ENCODE measurements at places on chromosomes 2 and 18.

DNA sequence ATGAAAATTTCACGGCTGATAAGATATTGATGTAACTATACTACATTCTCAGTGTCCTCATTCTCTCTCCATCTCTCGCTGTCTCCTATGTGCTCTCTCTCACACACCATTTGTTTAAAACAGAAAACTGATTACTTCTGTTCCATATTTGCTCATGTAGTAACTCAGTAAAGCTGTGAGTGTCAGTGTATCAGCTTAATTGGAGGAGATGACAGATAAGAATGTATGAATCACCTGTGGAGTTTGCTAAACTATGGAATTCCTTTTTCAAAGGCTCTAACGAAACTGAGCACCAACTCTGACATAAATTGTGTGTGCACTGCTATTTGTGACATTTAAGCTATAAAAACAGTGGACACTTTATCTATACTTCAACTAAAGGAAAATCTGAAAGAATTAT lies 1080.0 kb downstream of the DSC3 start:
- H3K4me1 ChIP-seq, result no peaks in the 10 kb centered on the region
- H3K27me3 ChIP-seq, result no peaks in the 10 kb centered on the region
- DNase-seq, result no peak
- no peaks in the 10 kb centered on the region for H3K36me3 ChIP-seq
- no peak overlapping the region for H3K27ac ChIP-seq

GRCh38 chr2:209322041-209322440 lies 101.8 kb upstream of the MAP2 start:
- no peak for DNase-seq
- no peaks in the 10 kb centered on the region for H3K36me3 ChIP-seq
- no peaks in the 10 kb centered on the region for H3K27me3 ChIP-seq
- no peak overlapping the region for H3K27ac ChIP-seq
- no peak overlapping the region for H3K4me3 ChIP-seq

GRCh38 chr2:150100336-150100735 lies 387.1 kb downstream of the RND3 start:
- H3K27me3 ChIP-seq, result no peaks in the 10 kb centered on the region
- H3K36me3 ChIP-seq, result no peaks in the 10 kb centered on the region
- no peak overlapping the region for H3K4me3 ChIP-seq

DNA sequence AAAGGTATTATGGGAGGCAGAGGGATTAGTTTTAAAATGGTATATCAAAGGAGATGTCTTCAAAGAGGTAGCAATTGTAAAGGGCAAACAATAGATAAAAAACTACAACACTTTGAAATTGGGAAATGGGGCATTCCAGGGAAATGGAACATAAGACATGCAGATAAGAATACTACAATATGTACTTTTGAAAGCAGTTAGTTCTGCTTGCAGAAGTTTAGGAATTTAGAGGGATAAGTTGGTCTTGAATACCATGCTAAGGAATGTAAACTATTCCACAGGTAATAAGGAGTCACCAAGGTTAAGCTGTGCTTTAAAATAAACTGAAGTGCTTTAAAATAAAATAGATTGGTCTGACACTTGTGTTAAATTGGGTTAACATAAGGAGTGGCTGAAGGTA lies 571.7 kb upstream of the ACVR2A start:
- H3K4me3 ChIP-seq, result no peak overlapping the region
- H3K27me3 ChIP-seq, result no peaks in the 10 kb centered on the region
- H3K4me1 ChIP-seq, result no peaks in the 10 kb centered on the region
- no peak overlapping the region for H3K27ac ChIP-seq
- no peaks in the 10 kb centered on the region for H3K36me3 ChIP-seq

DNA sequence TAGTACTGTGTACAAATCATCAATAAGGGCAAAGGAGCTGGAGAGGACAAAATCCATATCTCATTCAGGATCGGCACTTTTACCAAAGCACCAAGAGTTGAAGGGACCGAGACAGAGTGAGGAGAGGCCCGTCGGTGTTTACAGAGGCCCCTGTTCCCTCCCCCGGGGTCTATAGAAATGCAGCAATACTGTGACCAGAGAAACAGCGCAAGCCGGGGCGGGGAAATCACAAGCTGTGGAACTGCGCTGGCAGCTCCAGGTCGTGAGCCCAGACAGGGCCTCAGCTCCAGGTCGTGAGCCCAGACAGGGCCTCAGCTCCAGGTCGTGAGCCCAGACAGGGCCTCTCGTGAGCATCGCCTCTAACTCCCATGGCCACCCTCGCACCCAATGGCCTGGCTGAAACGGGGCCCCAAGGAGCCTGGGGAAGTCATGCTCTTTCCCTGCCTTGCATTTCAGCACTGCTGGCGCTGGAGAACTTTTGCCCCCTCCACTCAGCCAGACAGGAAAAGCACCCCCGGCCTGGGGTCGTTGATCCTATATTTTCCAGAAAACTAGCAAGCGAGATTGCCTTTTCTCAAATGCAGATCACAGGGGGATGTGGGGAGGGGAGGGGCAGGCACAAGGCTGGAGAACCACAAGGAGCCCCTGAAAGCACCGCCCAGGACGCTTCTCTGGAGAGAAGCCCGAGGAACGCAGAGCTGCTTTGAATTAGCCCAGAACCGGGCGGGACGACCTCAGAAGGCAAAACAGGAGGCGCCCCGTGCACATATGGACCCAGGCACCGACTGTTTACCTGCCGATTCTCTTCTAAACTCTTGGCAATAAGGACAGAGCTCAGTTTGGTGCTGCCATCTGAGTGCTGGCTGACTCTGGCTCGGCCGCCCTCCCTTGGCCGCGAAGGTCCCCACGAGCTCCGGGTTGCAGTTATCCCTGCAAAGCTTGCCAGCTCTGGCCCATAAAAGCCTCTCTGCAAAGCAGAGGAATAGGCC lies 223.7 kb downstream of the ACKR3 start:
- DNase-seq, result no peak
- no peaks in the 10 kb centered on the region for H3K36me3 ChIP-seq

- no peaks in the 10 kb centered on the region for H3K4me1 ChIP-seq
- no peak overlapping the region for H3K27ac ChIP-seq
- DNase-seq, result no peak
- H3K27me3 ChIP-seq, result no peaks in the 10 kb centered on the region
Measured at GRCh38 chr2:26432859-26433258, 31.1 kb downstream of the DRC1 start.

GRCh38 chr2:207930747-207931146 lies 94.6 kb downstream of the PLEKHM3 start:
- peaks cover 5% of the 10 kb centered on the region for H3K36me3 ChIP-seq
- H3K4me3 ChIP-seq, result no peak overlapping the region
- DNase-seq, result no peak
- H3K4me1 ChIP-seq, result peaks cover 5% of the 10 kb centered on the region

GRCh38 chr18:33844232-33844631 lies 266.2 kb downstream of the ASXL3 start:
- no peak overlapping the region for H3K27ac ChIP-seq
- H3K27me3 ChIP-seq, result peaks cover 3% of the 10 kb centered on the region
- H3K4me1 ChIP-seq, result no peaks in the 10 kb centered on the region
- DNase-seq, result no peak

- no peak overlapping the region for H3K27ac ChIP-seq
- no peak for DNase-seq
- H3K27me3 ChIP-seq, result no peaks in the 10 kb centered on the region
- no peak overlapping the region for H3K4me3 ChIP-seq
- H3K36me3 ChIP-seq, result no peaks in the 10 kb centered on the region
- no peaks in the 10 kb centered on the region for H3K4me1 ChIP-seq
Measured at GRCh38 chr2:119852214-119852613, 92.5 kb downstream of the PTPN4 start.

- no peaks in the 10 kb centered on the region for H3K36me3 ChIP-seq
- DNase-seq, result peak; percentile 50
- no peak overlapping the region for H3K4me3 ChIP-seq
- H3K4me1 ChIP-seq, result no peaks in the 10 kb centered on the region
- H3K27me3 ChIP-seq, result no peaks in the 10 kb centered on the region
Measured at GRCh38 chr18:43396266-43396665, 119.0 kb upstream of the SYT4 start.

DNA sequence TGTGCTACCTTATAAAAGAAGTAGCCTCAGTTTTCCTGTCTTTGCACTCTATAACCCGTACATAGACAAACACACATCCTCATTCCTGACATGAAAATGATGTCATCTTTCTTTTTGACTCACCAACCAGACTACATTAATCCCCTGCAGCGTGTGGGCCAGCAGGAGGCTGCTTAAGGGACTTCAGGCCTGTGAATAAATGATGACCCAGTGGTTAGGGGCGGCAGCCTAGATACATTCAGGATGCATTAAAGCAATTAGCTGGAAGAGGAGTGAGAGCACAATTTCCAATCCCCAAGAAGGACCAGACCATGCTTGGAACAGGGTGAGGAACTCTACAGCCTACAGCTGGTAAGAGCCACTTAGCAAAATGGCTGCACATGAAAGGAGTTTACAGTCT lies 57.3 kb upstream of the KLF7 start:
- no peak overlapping the region for H3K4me3 ChIP-seq
- H3K27me3 ChIP-seq, result no peaks in the 10 kb centered on the region
- peak; percentile 88 for DNase-seq
- H3K27ac ChIP-seq, result peak overlapping the region; percentile 2
- no peaks in the 10 kb centered on the region for H3K36me3 ChIP-seq

GRCh38 chr2:216653931-216654365 lies 20.7 kb downstream of the IGFBP2 start:
- peaks cover 21% of the 10 kb centered on the region for H3K36me3 ChIP-seq
- peak overlapping the region; percentile 51 for H3K27ac ChIP-seq
- peaks cover 20% of the 10 kb centered on the region for H3K4me1 ChIP-seq
- no peaks in the 10 kb centered on the region for H3K27me3 ChIP-seq
- peak; percentile 60 for DNase-seq

DNA sequence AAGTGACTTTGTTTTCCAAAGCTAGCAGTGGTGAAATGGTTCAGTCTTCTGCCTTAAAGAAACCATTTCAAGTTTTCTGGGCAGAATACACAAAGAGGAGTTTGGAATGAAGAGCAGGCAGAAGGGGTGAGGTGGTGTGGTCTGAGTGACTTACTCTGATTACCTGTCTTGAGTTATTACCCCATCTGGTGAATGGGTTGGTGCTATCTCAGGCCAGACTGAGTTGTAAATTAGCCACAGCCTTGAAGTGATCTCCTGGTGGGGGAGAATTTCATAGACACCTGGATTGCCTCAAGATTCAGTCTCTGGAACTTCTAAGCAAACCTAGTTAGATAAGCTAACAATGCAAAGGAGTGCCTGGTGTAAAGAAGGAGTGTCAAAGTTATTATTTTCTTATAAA lies 983.5 kb upstream of the NXPH2 start:
- H3K4me3 ChIP-seq, result no peak overlapping the region
- no peaks in the 10 kb centered on the region for H3K4me1 ChIP-seq
- no peaks in the 10 kb centered on the region for H3K36me3 ChIP-seq
- no peak for DNase-seq
- no peak overlapping the region for H3K27ac ChIP-seq
- H3K27me3 ChIP-seq, result no peaks in the 10 kb centered on the region

GRCh38 chr2:75321599-75321922 lies 122.2 kb upstream of the TACR1 start:
- no peak for DNase-seq
- no peaks in the 10 kb centered on the region for H3K27me3 ChIP-seq
- no peaks in the 10 kb centered on the region for H3K4me1 ChIP-seq
- H3K27ac ChIP-seq, result no peak overlapping the region
- no peaks in the 10 kb centered on the region for H3K36me3 ChIP-seq

GRCh38 chr18:56268952-56269351 lies 369.4 kb downstream of the TXNL1 start:
- no peaks in the 10 kb centered on the region for H3K27me3 ChIP-seq
- H3K36me3 ChIP-seq, result no peaks in the 10 kb centered on the region
- no peak overlapping the region for H3K27ac ChIP-seq

GRCh38 chr2:199718074-199718473 lies 132.9 kb downstream of the FTCDNL1 start:
- no peak overlapping the region for H3K4me3 ChIP-seq
- H3K27ac ChIP-seq, result no peak overlapping the region
- no peaks in the 10 kb centered on the region for H3K27me3 ChIP-seq
- H3K4me1 ChIP-seq, result peaks cover 1% of the 10 kb centered on the region
- no peaks in the 10 kb centered on the region for H3K36me3 ChIP-seq

DNA sequence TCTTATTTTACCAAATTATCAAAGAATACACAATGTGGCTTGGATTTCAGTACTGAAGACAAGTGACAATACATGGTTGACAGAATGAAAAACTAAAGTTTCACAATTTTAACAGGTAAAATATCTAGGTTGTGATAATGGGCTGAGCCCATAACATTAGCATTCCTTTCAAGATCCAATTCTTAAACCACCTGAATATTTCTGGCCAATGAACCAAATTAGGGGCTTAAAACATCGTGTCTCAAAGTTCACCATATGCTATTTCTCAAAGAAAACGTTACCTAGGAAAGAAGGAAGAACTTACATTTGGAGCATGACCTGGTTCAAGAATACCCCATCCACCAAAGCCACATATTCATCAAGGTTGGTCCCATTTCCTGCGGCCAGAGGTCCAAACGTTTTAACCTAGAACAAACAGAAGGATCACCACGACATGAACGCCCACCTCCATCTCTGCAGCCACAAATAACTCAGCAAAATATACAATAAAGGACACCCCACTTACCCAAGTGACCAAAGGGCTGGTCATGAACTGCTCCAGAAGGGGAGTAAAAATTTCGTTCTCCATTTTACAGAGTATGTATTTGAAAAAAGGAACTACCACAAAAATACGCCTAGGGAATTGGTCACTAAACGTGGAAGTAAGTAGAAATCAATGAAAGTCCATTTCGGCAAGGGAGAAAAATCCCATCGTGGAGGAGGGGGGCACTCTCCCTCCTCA lies 984 bp downstream of the CCDC88A start:
- H3K36me3 ChIP-seq, result peaks cover 3% of the 10 kb centered on the region
- no peak for DNase-seq
- H3K27me3 ChIP-seq, result no peaks in the 10 kb centered on the region

GRCh38 chr2:122481244-122481622 lies 725.8 kb downstream of the TSN start:
- H3K4me3 ChIP-seq, result no peak overlapping the region
- H3K4me1 ChIP-seq, result no peaks in the 10 kb centered on the region
- no peaks in the 10 kb centered on the region for H3K27me3 ChIP-seq
- H3K27ac ChIP-seq, result no peak overlapping the region
- H3K36me3 ChIP-seq, result no peaks in the 10 kb centered on the region

DNA sequence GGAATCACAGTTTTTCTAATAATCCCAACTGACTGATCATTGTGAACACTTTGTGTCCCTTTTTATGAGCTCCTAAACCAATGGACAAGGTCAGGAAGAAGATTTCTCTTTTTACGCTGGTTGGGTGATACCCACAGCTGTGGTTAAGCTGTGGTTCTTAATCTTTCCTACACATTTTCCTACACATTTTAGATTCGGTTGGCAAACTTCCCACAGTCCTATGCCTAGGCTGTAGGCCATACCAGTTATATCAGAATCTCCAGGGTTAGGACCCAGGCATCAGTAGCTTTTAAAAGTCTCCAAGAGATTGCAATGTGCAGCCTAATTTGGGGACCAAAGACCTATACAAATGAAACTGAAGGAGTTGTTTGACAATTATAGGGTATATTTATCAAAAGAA lies 203.0 kb downstream of the SP3 start:
- no peak overlapping the region for H3K27ac ChIP-seq
- H3K4me3 ChIP-seq, result no peak overlapping the region
- no peak for DNase-seq
- H3K4me1 ChIP-seq, result no peaks in the 10 kb centered on the region
- H3K27me3 ChIP-seq, result no peaks in the 10 kb centered on the region

Data from mesenchymal stem cell (in vitro differentiated cells and primary cell).